ENCODE measurements at places on chromosomes 12 and 14.

DNA sequence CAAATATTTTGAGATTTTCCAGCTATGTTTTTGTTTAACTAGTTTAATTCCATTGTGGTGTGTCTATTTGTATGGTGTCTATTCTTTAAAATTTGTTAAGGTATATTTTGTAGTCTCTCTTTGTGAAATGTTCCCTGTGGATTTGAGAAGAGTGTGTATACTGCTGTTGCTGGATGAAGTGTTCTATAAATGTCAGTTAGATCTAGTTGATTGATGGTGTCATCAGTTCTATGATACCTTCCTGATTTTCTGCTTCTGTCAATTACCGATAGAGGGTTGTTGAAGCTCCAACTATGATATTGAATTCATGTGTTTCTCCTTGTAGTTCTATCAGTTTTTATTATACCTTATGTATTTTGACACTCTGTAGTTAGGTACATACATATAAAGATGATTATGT lies 53.1 kb downstream of the FUT8 start:
- DNase-seq: no peak

GRCh38 chr12:109597795-109598427 lies 24.3 kb downstream of the MVK start:
- DNase-seq: peak; percentile 41

DNA sequence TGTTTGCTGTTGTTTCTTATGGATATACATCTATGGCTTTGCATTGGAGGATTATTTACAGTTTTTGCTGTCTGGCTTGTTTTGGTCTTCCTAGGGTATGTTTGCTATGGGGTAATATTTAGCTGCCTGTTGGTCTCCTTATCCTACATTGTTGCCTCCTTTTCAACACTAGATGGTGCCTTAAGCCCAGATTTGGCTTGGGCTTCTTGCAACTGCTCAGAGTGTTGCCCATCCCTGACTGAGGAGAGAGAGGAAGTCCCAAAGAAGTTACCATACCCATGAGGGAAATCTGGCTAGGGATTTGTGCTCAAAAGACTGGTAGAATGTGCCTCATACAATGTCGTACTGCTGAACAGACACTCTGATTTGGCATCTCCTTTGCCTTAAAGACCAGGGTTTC lies 94.6 kb upstream of the MUCL1 start:
- DNase-seq: no peak

GRCh38 chr14:88411039-88411438 lies 25.6 kb downstream of the SPATA7 start:
- DNase-seq: no peak

- no peak for DNase-seq
These were observed 31.5 kb downstream of the ABCB9 start for GRCh38 chr12:122934722-122935121.

DNA sequence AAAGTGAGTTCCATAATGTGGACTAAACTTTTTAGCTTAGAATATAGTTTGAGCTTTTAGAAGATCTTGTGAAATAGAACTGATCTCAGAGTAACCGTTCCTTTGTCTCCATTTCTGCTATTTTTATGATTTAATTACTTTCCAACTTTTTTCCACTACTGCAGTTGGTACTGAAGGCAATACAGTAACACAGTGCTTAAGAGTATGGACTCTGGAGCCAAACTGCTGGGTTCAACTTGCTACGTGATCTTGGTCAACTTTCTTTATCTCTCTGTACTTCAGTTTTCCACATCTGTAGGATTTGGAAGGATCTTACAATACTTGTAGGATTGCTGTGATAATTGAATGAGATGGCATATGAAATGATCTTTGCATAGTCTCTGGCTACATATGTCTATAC lies 40.9 kb downstream of the ATXN7L3B start:
- DNase-seq: no peak

DNA sequence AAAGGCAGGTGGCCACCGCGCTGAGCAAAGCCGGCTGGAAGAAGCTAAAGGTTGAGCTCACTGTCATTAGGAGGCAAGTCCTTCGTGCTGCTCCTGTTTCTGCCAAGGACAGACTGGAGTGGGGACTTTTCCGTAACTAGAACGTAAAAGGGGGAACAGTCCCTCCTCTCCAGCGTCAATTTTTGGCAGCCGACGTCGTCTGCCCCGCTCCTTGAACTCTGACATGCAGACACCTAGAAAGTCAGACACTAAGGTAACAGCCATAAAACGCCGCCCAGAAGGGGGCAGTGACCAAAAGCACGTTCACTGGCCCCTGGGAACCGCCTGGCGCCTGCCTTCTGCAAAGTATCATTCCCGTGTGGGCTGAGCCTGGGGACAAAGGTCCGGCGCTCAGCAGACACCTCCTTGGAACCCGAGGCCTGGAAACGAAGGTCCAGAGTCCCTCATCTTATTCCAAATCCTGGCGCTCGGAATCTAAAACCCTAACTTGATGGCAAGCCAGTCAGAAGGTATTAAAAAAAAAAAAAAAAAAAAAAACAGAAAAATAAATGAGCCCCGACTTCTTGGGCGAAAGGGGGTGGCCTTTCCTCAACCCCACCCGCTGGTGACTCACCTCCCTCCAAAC lies 1.1 kb upstream of the LRP1 start:
- peak; percentile 30 for DNase-seq

DNA sequence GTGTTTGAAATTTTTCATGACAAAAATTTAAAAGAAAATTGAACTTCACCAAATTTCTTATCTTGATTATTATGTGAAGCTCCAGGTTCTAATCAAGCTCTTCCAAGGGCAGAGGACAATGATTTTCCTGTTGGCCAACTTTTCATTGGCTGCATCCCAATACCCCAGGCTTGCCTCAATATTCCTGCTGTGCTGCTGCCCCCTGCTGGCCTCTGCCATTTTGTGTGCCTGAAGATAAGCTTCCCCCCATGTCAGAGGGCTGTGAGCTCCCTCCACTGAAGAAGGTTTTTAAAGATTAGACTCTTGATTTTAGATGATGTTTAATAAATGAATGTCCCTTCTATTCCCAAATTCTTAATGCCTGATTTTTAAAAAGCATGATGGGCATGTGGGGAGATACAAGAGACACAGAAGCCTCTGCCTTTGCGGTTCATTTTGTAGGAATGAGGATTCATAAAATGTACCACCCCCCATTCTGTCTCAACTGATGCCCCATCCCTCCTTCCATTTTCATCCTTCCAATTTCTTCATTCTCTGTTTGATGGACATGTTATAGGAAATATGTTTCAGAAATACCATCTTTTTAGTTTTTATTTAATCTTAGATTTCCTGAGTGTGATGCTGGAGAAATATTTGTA lies 76.7 kb upstream of the RGS6 start:
- no peak for DNase-seq

GRCh38 chr14:104681689-104682074 lies 7.7 kb upstream of the INF2 start:
- DNase-seq: no peak

GRCh38 chr14:56810836-56811592 lies 735 bp upstream of the OTX2 start:
- DNase-seq: no peak

DNA sequence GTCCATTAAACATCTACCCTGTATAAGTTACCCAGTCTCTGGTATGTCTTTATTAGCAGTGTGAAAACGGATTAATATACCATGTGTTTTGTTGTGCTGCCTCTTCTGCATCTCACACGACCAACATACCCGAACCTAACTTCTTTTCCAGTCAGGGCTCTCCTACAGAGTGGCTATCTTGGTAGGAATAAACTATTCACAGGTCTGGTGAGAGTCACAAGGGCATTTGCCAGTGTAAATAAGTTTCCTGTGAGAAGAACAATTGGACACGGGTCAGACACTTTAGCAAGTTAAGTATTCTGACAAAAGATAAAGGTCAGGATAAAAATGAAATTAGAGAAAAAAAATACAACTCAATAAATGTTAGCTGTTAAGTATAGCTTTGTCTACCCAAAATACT lies 60.9 kb downstream of the MYF5 start:
- no peak for DNase-seq

DNA sequence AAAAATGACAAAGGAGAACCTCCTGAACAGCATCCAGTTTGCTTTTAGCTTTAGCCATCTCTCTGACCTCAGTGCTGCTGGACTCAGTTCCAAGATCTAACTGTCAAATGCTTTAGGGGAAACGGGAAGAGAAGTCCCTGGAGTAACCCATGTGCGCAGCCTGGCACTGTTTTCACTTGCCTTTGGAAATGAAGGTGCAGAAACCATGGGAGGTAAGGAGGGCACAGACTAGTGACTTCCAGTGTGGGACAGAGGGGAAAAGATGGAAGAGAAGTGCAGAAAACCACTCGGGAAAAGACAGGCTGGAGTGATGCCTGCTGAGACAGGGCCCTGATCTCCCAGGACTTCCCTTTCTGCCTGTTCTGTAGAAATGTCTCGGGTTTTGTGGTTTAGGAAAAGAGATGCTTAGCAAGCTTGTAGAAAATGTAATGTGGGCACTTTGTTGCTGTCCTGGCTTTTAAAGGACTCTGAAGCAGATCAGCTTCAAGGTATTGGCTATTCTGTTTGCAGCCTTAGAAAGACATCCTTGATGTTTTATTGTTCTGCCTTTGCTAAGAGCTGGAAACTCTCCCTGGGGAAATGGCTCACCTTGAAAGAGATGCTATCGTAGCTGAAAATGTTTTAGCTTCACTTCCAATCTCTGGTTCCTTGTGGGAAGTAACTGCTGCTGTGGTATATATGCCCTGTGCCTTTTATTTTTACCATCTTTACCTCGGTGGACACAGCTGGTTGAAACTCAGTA lies 124.6 kb upstream of the HIF1A start:
- no peak for DNase-seq

- DNase-seq: no peak
These were observed 9.0 kb upstream of the MLEC start for GRCh38 chr12:120677765-120678473.

- DNase-seq: no peak
These were observed 84.7 kb upstream of the CEP83 start for GRCh38 chr12:94544355-94544754.

DNA sequence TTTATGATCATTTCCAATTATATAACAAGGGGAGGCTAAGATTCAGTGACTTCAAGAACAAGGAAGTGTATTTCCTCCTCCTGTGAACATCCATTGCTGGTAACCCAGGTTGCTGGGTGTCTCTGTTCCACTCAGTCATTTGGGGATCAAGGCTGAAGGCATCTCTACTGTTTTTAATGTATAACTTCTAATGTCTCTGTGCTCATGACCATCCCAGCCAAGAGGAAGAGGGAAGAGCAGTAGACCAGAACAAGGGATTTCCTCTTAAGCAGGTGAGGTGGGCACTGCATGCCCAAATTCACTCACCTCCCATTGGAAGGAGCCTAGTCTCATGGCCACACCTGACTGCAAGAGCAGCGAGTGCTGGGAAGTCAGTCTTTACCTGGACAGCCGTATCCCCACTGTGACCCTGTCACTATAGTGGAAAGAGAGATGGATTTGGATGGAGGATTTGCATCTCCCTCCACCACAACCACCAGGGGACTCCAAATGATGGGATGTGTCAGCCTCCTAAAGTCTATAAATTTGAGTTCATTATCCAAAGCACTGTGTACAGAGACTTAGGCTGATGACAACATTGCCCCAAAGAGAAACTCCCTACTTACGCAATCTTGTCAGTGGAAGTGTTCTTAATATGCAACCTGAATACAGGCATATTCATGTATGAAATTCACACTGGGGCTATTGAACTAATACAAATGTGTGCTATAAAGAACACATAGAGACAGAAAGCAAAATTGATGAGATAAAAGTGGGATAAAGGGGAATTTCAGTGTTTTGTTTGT lies 368.7 kb downstream of the TMEM132D start:
- no peak for DNase-seq

GRCh38 chr14:61332658-61333029 lies 11.3 kb downstream of the PRKCH start:
- DNase-seq: no peak

DNA sequence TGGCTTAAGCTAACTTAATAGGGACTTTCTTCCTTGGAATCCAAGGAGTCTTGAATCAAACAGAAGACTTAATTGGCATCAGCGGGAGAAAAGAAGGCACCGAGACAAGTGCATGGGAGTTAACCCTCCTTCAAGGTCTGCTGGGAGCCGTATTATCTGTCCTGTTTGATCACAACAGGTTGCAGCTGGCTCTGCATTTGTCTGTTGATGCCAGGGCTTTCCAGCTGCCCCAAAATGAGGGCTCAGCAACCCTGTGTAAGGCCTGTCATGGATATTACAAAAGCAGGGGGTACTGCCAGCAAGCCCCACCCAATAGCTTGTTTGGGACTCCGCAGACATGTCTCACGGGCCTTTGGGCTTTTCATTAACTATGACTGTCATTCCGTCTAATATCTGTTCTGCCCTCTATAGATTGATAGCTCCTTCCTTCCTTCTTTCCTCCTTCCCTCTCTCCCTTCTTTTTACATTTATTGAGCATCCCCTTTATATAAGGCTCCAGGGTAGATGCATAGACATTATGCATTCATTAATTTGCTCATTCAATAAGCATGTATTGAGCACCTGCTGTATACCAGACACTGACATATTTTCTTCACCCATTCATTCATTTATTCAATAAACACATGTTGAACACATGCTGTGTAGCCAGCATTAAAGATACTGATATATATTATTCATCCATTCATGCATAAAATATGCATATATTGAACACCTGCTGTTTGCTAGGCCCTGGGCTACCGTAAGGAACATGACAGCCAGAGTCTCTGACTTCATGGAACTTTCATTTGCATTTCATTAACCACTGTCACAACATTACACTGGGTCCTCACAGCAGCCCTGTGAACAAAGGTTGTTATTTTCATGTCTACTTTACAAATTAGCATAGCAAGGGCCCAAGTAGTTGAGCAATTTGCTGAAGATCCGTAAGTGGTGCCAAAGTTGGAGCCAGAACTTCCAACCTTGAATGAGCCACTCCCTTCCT lies 56.2 kb downstream of the SVOP start:
- DNase-seq: no peak

- no peak for DNase-seq
These were observed 150.9 kb upstream of the SLC38A2 start for GRCh38 chr12:46523446-46523845.

GRCh38 chr12:76690921-76691700 lies 72.8 kb upstream of the ZDHHC17 start:
- no peak for DNase-seq

GRCh38 chr12:77578466-77579220 lies 252.1 kb upstream of the NAV3 start:
- DNase-seq: no peak

GRCh38 chr14:104873380-104874055 lies 8.4 kb downstream of the CEP170B start:
- DNase-seq: no peak

DNA sequence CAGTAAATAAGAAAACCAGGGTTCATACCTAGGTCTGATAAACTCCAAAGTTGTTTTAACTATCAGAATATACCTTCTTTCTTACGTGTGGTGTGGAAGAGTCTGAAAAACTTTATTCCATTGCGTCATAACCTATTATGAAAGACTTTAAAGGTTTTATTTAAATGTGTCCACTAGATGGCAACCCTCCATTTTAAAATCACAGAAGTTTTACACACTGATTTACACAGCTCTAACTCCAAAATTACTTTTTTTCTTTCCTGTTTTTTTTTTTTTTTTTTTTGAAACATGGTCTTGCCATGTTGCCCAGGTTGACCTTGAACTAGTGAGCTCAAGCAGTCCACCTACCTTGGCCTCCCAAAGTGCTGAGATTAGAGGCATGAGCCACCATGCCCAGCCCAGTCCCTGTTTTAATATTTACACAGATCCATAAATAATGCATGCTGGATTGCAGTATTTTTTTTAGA lies 17.3 kb upstream of the TMPRSS12 start:
- no peak for DNase-seq

Data from stimulated activated CD4-positive, alpha-beta T cell treated with anti-CD3 and anti-CD28 coated beads, Interleukin-1b, Interleukin-23, amount 100 ng/mL, for 1 hour (primary cell).